ENCODE measurements at places on chromosomes 7 and 10.

DNA sequence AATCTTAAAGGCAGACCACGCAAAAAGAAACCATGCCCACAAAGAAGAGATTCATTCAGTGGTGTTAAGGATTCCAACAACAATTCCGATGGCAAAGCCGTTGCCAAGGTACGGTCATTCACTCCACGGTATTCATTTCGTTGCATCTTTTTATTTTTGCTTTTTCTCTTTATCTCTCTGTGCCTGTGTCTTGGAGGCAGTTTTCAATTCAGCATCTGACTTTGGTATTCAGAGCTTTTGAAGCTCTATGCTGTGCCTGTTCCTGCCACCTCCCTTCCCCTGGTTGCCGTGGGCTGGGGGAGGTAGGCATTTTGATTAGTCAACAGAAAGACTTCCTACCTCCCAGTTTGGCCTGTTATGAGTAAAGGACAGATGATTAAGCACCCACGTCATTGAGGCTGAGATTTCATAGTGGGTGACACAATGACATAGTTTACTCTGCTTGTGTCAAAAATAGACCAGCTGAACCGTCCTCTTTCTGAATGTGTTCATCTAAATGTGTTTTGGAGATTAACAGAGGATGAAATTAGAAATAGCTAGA, 149.5 kb downstream of the ARID5B start:
- peak; percentile 91 for DNase-seq

DNA sequence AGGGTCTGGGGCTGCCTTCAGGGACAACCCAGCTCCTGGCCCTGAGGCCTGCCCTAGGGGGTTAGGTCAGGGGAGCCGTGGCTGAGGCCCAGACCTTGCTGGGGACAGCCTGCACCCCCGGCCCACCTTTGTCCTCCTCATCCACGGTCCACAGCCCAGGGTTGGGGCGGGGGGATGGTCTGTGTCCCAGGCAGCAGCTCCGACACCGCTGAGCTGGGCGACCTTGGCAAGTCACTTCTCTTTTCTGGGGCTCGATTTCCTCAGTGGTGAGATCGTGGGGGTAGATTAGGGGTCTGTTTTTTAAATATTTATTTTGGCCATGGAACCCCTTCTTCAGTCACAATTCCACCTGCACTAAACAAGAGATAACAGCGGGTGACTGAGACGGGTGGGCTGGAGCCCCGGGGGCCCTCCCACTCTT, 30.9 kb downstream of the DNAJB12 start:
- no peak for DNase-seq

- DNase-seq, result no peak
Measured at GRCh38 chr7:1112109-1112508, 24.2 kb downstream of the GPER1 start.

DNA sequence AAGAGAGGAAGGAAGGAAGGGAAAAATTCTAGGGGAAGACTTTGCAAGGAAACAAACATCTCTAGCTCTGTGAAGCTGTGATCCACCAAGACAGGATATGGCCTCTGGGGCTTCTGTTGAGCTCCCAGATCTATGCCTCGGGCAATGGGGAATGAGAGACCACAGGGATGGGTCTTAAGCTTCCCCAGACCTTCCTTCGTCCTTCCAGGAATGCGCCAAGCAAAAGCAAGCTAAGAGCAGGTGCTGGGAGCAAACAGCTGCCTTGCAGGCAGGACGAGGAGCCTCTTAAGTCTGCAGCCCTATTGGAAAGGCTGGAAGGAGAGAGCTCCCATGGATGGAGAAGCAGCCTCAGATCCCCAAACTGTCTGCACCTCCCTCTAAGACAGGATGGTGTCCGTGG, 21.9 kb upstream of the ELN start:
- peak; percentile 92 for DNase-seq

DNA sequence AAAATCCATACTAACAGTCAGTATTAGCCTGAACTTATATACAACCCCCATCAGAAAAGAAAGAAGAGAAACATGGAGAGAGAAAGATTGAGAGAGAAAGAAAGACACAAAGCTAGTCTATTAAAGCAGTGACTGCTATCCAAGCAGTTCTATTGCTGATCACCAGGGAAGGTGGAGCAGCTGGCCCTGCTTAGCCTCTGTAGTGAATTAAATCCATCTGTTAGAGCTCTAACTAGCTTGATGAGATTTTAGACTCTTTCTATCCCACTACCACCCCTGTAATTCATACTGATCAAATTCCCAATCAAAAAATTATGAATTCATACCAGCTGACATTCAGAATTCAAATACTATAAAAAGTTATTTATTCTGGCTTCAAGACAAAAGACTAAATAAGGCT, 486.0 kb upstream of the LRRN3 start:
- DNase-seq, result no peak

DNA sequence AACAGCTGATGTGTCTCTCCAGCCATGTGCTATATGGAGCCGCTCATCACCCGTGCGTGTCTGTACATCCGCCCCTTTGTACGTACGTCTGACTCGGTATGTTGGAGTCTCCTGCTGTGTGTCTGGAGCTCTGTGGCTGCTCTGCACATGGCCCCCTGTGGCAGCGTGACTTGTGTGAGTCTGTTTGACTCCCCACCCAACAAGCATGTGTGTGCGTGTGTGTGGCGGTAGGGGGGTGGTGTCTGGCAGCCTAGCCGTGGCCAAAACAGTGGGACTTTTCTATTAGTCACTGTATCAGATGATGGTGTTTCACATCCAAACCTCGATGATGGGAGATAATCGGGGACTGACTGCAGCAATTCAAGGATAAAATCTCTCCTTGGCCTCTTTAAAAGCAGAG, 94.1 kb downstream of the COL13A1 start:
- DNase-seq, result peak; percentile 71

- DNase-seq, result no peak
Measured at GRCh38 chr10:105073999-105074398, 432.9 kb downstream of the SORCS3 start.

GRCh38 chr7:137847568-137848050, 835 bp upstream of the DGKI start:
- no peak for DNase-seq

DNA sequence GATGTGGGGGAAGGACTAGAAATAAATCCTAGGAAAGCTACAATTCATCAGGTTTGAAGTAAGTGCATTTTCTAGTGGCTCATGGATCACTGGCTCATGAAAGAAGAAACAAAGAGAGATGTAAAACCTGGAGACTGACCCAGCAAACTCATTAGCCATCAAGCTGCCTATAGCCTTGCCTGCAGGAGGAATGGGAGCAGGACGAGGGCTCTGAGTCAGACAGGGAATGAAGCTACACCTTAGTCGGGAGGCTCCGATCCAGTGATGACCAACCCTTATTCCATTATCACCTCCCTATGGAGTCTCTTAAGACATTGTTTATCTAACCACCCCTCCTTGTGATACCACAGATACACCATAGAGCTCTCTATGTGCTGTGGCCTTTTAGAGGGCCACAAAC, 112.5 kb upstream of the WDR11 start:
- no peak for DNase-seq

- DNase-seq, result no peak
Measured at GRCh38 chr10:46285966-46286620, 704 bp upstream of the ANTXRL start.

DNA sequence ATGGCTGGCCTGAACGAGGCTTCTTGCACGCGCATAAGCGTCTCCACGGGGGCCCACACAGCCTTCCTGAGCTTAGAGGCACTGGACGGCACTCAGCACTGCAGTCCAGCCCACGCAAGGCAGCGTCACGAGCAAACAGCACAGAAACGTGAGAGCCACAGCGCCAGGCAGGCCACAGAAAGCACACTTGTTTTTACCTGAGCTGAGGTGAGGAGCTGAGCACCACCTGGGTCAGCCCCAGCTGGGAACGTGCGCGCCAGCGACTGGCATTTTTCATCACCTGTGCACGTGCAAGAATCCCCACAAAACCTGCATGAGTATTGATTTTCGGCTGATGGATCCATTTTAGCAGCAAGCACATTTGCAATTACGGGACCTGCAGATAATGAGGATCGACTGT, 26.7 kb downstream of the IQCE start:
- no peak for DNase-seq

DNA sequence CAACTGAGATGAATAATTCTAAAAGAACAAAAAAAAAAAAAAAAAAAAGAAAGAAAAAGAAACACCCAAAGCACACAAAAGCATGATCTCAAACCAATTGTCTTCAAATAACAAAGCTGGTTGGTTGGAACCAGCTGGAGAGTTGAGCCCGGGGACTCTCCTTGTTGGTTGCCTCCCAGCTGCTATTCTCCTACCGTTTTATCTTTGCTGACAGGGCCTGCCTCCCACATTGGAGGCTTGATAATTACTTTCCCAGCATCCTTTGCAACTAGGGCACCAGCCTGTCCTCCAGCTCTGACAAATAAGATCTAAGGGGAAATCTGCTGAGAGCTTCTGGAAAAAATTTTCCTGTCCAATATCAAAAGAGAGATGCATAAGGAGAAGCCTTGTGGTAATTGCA, 6.8 kb downstream of the PON1 start:
- DNase-seq, result no peak

DNA sequence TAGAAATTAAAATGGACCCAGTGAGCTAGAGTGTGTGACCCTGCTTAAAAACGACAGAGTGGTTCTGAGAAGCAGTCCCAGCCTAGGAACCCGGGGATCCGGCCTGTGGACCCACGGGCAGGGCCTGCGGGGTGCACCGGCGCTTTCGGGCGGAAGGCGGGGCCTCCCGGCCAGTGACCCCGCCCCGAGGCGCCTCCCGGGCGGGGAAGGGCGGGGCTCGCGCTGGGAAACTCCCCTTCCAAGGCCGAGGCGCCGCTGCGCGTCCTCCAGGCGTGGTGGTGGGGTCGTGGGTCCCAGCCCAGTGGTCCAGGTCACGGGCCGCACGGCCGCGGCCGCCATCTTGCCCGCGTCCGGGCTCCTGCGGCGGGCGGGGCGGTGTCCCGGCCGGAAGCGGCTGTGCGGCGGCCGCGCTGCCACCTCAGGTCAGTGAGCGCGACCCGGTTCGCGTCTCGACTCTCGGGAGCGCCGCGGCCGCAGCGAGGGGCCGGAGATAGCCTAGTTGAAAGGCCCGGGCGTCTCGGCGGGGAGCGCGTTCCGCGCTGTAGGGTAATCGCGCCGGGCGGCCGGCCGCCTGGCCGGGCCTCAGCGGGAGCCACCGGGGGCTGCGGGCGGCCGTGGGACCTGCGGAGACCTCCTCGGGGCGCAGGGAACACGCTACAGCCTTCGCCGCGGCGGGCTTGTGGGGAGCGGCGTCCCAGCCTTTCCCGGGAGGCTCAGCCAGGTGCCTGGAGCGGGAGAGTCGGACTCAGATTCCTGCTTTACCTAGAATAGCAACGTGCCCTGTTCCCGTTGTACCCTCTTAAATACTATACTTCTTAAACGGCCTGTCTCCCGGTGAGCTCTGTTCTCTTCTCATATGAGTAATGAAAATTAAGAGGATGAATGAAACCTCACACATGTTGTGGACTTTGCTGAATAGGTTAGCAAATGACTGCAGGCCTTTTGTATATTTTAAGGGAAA, at the start of gene MIOS:
Gene MIOS (plus strand): TSS at position 234 of the 961 bp plus-strand sequence. CDS start 5,592 bp downstream, outside the sequence.
- peak; percentile 94 for DNase-seq

DNA sequence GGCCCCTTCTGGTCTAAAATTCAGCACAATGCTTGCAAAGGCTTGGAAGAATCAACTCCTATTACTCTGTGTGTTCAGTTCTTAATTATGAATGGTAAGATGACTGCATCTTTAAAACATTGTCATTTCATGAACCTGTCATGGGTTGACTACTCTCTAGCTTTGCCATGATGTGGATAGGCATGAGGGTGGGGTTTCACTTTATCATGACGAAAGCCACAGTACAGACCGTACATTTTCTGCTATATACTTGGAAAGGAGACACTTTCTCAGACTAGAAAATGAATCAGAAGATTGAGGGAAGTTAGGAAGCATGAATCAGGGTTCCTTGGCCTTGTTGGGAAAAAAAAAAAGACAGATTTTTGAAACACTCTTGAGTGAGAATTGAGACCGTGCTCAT, 19.7 kb upstream of the MSRB2 start:
- DNase-seq, result no peak

- DNase-seq, result peak; percentile 27
Measured at GRCh38 chr10:31404640-31405039, 85.6 kb downstream of the ZEB1 start.

- peak; percentile 89 for DNase-seq
Measured at GRCh38 chr10:4212111-4212630, 427.2 kb upstream of the KLF6 start.

DNA sequence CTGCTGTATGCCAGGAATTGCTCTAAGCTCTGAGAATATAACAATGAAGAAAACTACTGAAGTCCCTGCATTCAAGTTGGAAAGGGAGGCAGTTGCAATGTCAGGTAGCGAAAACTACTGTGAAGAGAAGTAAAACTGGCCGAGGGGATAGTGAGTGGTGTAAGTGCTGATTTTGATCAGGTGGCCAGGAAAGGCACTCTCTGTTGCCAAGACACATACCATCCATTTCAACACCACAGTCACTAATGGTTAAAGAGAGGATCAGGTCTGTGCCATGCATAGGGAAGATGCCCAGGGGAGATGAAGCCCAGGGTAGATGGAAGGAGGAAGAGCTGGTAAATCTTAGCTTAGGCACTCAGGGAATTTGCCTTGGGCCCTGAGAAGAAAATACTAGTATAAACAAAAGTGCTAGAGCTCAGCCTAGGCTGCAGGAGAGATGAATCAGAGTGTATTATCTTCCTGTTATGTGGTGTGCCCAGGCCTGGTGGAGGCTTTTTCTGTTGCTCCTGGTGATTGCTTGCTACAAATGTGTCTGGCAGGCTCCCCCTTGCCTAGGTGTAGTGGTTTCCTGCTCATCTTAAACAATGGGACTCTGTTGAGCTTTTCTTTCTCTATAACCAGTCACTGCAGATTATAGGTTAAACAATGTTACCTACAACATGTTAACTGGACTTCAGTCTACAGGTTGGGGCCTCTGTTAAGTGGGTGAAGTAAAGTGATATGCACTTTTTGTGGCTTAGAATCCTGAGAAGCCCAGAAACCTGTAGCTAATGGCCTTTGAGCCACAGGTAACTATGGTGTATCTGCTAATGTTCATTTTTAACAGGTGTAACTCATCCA, 125.5 kb downstream of the LRRC4 start:
- DNase-seq, result no peak

- DNase-seq, result no peak
Measured at GRCh38 chr10:48535416-48536155, 69.3 kb downstream of the ARHGAP22 start.

DNA sequence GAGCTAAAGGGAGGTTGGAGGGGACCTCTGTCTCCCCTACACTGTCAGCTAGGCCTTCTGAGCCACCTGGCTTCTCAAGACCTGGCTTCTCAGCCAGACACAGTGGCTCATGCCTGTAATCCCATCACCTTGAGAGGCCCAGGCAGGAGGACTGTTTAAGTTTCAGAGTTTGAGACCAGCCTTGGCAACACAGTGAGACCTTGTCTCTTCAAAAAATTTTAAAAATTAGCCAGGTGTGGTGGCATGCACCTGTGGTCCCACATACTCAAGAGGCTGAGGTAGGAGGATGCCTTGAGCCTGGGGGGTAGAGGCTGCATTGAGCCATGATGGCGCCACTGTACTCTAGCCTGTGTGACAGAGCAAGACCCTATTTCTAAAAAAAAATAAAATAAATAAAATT, 33.1 kb downstream of the PIP4K2A start:
- no peak for DNase-seq

- peak; percentile 94 for DNase-seq
Measured at GRCh38 chr7:149872419-149873073, 1.2 kb upstream of the ATP6V0E2 start.

DNA sequence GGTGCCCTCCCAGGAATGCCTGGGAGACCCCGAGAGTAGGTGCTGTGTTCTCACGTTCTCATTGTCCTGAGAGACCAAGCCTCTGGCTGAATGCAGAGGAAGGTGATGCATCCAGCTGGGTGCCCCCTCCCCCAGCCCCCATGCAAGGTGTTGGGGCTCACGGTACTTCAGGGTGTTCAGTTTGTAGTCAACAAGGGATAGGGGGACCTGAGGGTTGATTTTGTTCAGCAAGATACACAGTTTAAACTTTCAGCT, 60.4 kb upstream of the DUSP5 start:
- DNase-seq, result no peak
